Ovary (tissue), 10 donors: ENCODE measurements at places on chromosomes 4 and X.

DNA sequence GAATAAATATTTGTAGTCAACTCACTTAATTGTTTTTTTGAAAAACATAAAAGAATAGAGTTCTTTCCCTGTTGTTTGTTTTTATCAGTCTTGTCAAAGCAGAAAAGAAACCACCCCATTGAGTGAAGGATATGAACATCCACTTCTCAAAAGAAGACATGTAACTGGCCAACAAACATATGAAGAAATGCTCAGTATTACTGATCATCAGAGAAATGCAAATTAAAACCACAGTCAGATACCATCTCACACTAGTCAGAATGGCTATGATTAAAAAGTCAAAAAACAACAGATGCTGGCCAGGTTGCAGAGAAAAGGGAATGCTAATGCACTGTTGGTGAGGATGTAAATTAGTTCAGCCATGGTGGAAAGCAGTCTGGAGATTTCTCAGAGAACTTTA, 326.1 kb upstream of the EMCN start:
- DNase-seq: no peak

GRCh38 chrX:147533426-147533825, 378.3 kb upstream of the FMR1 start:
- no peak for DNase-seq

DNA sequence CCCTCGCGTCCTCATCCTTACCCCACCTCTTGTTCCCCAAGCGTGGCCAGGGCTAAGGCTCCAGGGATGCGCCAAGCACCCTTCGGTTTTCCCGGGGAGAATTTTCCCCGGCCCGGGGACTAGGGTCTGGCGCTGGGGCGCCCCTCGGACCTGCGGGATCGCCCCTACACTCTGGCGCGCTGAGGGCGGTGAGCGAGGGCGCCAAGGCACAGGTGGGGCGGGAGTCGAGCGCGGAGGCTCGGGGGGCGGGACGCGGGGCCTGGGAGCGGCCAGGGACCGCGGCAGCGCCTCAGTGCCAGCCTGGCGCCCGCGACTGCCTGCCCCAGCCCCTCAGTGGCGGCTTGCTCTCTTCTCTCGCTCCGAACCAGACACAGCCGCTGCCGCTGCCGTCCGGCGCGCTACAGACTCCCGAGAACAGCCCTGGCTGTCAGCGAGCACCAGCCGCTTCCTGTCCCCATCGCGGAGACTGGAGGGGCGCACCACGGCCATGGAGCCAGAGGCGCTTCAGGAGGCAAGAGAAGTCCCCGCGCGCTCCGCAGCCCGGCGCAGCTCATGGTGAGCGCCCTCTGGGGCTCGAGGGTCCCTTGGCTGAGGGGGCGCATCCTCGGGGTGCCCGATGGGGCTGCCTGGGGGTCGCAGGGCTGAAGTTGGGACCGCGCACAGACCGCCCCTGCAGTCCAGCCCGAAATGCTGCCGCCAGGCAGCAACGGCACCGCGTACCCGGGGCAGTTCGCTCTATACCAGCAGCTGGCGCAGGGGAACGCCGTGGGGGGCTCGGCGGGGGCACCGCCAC, at the start of gene DRD5:
Gene DRD5, plus strand, starts transcription at position 292 of the 793 bp plus-strand sequence. Its CDS starts 396 bp downstream, at position 688.
- DNase-seq: no peak

DNA sequence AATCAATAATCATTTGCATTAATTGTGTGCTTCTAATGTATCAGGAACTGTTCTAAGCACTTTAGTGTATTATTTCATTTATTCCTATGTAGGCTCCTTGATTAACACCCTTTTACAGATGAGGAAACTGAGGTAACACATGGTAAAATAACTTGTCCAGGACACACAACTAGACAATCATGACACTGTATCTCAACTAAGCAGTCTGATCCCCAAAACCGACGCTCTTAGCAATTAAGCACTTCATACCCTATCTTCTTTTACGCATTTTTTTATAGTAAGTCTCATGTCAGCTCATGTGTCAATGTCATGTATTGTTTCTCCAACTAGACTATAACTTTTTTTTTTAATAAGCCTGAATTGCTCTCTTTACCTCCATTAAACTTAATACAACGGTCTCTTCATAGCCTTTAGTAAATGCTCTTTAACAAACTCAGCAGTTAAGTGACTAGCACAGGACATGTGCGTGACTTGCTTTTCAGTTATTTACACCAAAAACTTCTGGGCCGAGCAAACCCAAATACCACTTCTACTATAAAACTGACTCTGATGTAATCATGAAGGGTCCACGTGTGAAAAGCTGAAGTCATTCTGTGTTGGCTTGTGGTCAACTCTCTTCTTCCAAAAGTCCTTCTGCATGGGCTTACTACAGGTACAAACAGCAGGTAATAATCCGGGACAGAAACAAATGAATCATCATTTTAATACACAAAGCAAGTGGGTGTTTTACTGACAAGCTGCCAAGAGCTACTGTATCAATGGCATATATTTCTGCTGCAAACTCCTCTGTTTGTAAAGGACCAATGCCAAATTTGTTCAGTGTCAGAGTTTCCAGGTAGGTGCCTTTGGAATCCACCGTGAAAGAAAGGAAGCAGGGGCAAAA, 7.9 kb upstream of the AMBN start:
- DNase-seq: no peak

- no peak for DNase-seq
Observed at GRCh38 chr4:117941611-117942010, 92.7 kb upstream of the NDST3 start.

GRCh38 chr4:132001542-132001941, 1147.6 kb upstream of the PCDH10 start:
- no peak for DNase-seq

DNA sequence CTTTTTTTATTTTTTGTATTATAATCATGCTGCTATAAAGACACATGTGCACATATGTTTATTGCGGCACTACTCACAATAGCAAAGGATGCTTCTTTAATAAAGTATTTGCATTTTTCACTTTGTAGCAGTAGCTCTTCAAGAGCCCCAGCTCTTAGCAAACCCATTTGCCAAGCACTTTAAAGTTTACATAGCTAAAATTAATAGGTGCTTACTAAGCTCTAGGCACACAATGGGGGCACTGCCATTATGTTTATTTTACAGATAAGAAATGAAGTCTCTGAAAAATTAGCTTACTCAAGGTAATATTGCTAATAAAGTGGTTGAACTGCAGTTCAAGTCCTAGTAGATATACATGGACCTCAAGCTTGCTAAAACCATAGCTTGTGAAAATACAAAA, 230.3 kb upstream of the ARHGAP24 start:
- DNase-seq: no peak

DNA sequence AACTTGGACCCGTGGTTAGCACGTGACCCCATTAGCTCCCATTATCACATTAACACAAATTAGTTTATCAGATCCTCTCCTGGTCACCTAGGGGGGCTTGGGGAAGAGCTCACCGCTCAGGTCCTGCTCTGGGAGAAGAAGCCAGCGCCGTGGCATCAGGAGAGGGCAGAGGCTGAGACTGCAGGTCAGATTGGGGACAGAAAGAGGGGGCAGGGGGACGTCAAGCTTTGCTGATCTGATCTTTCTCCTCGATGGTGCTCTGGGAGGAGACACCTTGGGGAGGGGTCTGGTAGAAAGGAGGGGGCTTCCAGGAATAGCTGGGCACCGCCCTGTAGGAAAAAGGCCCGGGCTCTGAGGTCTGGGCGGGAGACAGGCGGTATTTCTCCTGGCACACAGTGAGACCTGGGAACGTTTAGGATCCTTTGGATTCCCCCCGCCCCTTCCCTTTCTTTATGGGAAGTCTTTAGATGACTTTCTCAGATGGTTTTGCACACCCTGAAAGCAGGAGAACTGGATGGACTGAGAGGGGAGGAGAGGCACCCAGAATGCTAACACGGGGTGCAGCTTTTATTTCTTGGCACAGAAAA, 9.1 kb upstream of the ELF4 start:
- DNase-seq: no peak

- no peak for DNase-seq
Observed at GRCh38 chrX:16832301-16832700, 37.9 kb downstream of the RBBP7 start.

GRCh38 chr4:172818901-172819300, 349.7 kb upstream of the GALNT7 start:
- no peak for DNase-seq

- DNase-seq: no peak
Observed at GRCh38 chr4:178339769-178340168, 897.5 kb upstream of the AGA start.

GRCh38 chr4:15653864-15654592, 1.1 kb downstream of the FBXL5 start:
- no peak for DNase-seq

- no peak for DNase-seq
Observed at GRCh38 chrX:87310780-87311179, 206.8 kb upstream of the KLHL4 start.

- no peak for DNase-seq
Observed at GRCh38 chrX:129833153-129833990, 10.3 kb downstream of the ZDHHC9 start.

DNA sequence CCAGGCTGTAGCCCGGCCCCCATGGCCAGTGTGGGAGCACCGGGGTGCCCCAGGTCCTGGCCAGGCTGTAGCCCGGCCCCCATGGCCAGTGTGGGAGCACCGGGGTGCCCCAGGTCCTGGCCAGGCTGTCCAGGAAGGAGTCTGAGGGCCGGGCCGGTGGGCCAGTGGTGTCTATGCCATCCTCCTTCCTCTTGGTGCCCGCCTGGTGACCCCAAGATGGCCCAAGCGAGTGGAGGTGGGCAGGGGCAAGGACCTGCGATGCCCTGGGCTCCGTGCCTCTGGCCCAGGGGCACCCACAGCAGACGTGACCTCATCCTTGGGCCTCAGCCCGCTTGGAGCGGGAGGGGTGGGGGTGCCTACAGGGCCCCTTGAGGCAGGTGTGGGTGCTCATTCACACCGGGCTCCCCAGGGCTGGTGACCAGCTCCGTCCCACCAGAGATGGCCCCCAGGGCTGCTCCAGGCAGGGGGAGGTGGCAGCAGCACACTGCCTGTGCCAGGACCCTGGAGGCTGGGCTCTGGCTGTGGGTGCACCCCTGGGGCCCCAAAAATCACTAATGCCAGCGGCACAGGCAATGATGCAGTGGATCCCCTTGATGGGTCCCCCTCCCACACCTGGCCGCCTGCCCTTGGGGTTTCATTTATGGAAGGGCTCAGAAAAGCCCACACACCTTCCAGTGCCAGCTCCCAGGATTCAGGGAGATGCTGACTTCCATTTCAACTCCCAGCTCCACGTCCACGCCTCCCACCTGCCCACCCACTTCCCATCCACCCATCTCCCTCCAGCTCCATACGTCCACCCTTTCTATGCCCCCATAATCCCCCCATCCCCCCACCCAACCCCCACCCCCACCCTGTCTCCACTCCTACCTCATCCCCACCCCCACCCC, 35.8 kb downstream of the TACC3 start:
- DNase-seq: no peak

DNA sequence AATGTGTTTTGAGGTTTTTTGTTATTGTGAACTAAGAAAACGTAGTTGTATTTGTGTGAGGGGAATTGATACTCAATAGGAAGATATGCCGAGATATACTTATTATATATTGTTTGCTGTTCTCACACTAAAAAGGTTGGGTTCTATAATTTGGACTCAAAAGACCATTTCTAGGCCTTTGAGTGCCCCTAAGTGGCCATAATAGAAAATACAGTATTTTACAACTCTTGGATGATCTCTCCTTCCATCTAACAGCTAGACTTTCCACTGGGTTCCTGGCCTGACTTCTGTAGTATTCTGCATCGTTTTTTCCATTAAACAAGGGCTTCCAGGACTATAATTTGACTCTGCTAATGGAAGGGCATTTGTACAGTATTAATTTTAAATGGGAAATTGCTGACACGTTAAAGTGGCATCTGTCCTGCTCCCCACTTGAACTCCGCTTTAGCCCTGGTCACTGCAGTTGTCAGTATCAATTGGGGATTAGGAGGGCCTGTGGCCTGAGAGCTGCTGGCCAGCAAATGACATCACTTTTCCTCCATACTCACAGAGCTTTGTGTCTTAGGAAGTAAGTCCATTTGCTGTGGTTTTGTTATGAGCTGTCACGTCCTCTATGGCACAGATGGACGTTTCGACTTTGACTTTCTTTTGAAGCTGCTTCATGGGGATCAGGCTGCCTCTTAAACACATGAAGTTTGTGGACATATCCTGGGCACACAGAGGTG, 176.9 kb downstream of the SLIT2 start:
- DNase-seq: no peak

- DNase-seq: no peak
Observed at GRCh38 chrX:84865113-84865512, 138.6 kb upstream of the APOOL start.

DNA sequence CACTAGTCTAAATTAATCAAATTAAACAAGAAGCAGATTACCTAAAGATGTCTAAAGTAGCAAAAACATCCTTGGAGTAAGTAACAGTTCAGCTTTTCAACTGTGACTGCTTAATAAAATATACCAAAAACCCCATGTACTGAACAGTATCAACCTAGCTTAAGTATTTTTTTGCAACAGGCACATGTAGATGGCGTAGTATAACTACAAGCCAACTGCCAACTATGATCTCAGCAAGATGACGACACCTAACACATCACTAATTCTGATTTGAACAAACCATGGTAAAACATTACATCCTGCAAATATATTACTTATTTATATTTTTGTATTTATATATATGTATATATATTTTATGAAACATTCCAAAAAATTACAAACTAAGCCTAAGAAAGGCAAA, 24.5 kb downstream of the DHX15 start:
- DNase-seq: no peak

- DNase-seq: no peak
Observed at GRCh38 chrX:38599796-38600755, 38.7 kb downstream of the TSPAN7 start.

GRCh38 chr4:48623182-48623780, 133.2 kb downstream of the ZAR1 start:
- DNase-seq: no peak

DNA sequence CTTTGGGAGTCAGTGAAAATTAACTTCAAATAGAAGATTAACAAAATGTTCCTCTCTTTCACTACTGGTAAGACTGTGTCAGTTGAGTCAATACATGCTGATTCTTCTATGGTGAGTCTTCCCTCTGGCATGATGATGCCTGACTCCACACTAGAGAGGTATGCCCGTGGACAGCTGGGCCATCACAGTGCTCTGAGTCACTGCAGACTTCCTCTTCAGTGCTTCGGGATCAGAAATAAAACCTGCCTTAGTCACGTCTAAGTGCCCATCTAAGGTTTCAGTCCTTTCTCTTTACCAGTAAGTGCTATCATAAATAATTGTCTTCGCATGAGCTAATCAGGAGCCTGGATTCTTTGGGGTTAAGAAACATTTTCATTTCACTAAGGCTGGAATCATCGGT, 1.6 kb upstream of the ASB5 start:
- DNase-seq: no peak

DNA sequence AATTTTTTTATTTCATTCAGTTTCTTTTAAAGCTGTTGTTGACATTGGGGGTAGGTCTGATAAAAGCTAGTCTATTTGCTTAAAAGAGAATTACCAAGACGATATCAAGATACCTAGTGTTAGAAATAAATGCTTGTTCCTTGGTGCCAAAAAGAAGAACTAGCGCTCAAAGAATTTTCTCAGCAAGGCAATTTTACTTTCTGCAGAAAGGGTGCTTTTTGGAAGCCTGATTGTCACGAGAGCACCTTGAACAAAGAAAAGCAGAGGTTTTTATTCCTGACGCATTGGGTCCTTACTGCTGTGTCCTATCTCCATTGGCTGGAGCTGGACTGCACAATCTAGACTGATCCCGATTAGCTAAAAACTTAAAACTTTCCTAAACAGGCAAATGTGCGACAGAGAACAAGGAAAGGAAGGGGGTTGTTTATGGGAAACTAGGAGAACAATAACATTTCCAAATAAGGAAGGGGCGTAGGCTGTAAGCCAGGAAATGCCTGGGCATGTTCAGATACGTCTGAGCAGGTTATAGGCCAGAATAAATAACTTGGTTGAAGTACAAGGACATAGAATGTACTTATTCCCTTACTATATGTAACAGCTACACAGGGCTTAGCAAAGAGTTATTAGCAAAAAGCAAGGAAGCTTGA, 50.3 kb upstream of the STPG2 start:
- DNase-seq: no peak
